ENCODE measurements at places on chromosomes 5 and 9.

- DNase-seq = no peak
These were observed 16.7 kb downstream of the ATPSCKMT start for GRCh38 chr5:10233011-10233410.

DNA sequence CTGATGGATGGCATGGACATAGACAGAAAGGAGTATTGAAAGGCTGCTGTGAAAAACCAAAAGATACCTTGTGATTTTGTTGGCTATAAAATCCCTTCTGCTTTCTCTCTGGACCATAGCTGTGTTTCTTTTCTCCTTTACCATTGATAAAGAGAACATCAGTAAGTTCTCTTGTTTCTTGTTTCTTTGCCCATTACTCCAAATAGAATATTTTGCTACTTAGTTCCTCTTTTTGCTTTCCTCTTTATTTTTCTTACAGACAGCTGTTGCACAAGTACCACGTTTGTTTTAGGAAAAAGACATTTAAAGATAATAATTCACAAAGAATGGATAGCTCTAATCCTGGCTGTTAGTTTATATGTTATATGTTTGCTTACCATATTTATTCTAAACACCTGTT, 1129.2 kb downstream of the DTWD2 start:
- no peak for DNase-seq

DNA sequence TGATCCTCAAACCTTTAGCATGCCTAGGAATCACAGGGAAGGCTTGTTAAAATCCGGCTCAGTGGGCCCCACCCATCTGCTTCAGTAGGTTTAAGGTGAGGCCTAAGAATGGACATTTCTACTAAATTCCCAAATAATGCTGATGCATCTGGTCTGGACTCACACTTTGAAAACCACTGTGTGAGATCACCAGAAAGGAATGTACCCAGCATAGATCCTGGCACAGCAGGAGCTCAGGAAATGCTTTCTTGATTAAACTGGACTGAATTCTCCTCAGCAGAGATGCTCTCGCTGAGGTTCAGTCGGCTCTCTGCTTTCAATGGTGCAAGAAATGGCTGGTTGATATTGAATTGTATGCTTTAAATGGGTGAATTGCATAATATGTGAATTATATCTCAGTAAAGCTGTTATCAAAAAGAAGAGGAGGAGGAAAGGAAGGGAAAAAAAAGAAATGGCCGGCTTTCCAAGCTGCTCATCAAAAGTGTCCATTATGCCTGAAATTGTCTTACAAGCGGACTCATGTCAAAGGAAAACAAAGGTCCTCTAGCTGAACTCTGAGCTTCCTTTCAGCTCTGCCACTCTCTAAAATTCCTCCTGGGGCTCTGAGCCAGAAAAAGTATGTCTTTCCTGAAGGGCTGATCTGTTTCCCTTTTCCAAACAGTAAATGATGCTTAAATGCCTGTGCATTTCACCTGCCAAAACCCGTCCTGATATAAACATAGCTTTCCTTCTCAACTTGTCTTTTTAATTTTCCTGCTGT, 77.6 kb upstream of the SAP30L start:
- no peak for DNase-seq

GRCh38 chr5:964821-965220, 43.8 kb upstream of the NKD2 start:
- DNase-seq = no peak

- no peak for DNase-seq
These were observed 91.3 kb downstream of the GTF3C4 start for GRCh38 chr9:132761602-132762001.

GRCh38 chr5:55993731-55994494, 850 bp downstream of the IL6ST start:
- DNase-seq = peak; percentile 72

DNA sequence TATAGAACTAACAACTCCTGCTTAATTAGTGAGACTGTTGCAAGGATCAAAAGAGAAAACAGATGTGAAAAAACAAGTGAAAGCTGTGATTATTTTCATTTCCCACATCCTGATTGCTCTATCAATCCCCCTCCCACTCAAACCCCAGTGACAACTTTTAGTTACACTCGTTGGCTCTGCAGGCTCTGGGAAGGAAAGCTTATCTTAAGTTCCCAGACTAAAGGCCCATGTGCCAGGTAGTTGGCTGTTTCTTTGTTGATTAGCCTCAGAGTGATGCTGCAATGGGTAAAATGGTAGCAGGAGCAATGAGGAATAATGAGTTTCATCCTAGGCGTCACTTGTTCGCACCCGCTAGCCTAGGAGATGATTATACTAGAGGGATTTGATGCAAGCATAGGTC, 133.3 kb upstream of the IFNE start:
- DNase-seq = no peak
